ENCODE measurements at places on chromosomes 5 and 9.

- DNase-seq = no peak
These were observed 25.8 kb downstream of the DDX46 start for GRCh38 chr5:134784241-134784920.

- DNase-seq = no peak
These were observed 55.8 kb downstream of the NUP214 start for GRCh38 chr9:131181091-131181681.

DNA sequence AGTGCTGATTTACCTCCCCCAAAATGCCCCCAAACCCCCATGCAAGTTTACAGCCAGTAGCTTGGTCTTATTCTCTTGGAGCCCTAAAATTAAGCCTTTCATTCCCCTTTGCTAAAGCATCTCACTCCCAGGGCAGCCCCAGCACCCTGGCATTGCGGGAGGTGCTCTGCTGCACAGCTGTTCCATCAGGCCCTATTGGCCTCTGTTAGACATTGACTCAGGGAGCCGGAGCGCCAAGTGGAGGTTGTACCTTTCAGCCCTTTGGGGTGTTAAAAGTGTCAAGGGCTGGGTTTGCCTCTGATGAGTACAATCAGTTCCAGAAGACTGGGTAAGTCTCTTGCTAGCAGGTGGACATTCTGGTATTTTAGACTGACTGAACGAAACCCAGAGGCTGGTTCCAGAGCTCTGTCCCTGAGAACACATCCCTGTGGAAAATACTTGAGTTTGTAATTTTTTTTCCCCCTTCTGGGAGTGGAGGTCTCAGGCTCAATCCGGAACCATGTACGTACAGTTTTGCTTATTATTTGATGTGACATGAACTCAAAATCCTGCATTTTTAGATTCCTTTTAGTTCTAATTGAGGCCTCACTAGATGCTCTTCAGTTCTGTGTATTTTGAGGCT lies 102.4 kb downstream of the UBE2R2 start:
- DNase-seq = no peak

DNA sequence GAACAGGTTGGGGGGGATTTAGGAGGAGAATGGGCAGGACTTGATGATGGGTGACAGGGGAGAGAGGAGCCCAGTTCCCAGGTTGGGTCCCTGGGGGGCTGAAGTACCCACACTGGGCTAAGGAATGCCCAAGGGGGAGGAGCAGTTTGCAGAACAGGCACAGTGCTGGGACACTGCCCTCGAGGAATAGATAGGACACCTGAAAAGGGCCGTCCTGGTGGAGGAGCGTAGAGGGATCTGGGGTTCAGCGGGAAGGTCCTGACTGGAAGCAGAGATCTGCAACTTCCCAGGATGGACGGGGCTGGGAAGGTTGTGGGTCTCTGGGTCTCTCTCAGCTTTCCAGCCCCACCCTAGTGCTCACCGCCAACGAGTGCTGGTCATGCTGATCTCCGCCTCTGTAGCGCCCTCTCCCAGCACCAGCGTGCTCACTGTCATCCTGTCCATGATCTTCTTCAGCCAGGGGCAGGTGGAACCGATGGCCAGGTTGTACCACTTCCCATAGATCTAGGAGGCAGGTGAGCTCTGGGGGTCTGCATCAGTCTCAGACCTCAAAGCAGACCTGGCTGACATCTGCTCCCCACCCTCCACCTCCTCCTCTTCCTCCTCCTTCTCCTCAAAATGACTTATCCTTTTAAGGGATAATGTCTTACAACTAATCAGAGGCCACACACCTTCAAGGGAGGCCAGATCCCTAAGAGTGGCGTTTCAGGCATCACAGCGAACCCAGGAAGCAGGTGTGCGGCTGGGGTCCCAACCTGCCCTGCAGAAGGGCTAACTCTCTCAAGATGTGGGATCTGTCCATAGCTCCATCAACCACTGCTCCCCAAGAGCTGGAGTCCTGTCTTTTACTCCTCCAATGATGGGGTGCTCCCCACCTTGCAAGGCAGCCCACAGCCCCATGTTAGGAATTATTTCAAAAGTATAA lies 1.6 kb downstream of the AMBP start:
- DNase-seq = no peak

GRCh38 chr5:159844267-159845121 lies 71.8 kb upstream of the ADRA1B start:
- DNase-seq = no peak

GRCh38 chr5:168047043-168047668 lies 244.3 kb upstream of the WWC1 start:
- DNase-seq = peak; percentile 50

DNA sequence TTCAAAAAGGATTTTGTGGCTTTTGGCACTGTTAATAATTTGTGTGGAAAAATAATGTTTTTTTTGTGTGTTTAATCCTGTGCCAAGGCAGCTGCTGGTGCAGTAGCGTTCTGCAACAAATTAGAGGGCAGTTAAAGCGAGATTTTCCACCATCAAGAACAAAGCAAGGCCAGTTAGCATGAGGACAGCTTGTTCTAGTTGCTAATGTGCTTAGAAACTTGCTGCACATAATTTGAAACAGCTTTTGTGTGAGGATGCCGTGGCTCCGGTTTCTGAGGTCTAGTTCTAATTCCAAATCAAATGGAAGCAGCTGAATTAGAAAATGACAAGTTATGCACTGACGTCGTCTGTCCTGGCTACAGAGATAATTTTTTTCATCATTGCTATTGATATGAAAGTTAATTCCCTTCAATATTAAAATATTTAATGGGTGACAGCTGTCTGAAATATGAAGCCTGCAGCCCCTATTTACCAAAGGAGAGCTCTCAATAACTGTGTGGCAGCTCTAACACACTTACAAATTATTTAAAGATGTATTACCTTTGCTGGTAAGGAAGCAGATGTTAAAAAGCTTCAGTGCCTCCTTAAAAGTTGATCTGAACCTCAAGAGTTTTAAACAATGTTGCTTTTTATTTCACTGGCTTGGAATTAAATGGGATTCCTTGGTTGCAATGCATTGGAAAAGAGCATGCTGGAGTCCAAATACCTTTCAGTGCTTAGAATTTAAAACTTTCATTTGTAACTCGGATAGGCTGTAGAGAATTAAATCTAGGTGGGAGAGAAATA lies 128.6 kb downstream of the SPATA31D1 start:
- no peak for DNase-seq

DNA sequence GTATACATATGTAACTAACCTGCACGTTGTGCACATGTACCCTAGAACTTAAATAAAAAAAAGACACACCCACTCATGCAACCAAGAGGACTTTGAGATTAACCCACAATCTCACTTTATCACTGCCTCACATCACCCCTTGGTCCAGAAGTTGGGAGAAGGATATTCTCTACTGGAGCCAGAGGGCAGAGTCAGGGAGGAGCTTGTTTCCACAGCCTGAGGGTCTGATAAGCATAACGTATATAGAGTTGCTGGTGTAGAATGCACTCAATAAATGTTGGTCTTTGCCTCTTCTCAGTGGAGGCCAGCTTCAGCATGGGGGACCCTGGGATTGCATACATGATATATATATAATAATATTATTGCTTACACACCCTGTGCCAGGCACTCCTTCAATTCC lies 10.1 kb downstream of the KCNV2 start:
- no peak for DNase-seq

- no peak for DNase-seq
These were observed 27.2 kb upstream of the NUDT12 start for GRCh38 chr5:103589776-103590175.

DNA sequence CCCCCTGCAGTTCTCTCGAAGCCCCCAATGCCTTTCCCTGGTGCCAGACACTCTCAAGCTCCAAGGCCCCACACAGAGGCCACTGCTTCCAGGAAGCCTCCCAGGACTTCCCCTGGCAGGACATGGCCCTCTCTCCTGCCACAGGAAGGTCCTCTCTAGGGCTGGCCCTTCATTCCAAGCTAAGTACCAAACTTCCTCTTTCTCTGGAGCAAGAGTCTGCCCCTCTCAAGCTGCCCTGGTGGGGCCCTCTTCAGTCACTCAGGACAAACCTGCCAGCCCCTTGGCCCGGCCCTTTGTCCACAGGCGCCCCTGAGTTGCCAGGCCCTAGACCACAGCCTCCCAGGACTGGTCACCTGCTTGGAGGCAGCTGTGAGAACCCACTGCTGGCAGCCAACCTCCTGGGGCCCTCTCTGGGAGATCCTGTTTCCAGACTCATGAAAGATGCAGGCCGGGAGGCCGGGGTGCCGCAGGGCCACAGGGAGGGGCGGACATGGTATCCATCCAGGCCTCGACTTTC lies 6.6 kb downstream of the NINJ1 start:
- no peak for DNase-seq

DNA sequence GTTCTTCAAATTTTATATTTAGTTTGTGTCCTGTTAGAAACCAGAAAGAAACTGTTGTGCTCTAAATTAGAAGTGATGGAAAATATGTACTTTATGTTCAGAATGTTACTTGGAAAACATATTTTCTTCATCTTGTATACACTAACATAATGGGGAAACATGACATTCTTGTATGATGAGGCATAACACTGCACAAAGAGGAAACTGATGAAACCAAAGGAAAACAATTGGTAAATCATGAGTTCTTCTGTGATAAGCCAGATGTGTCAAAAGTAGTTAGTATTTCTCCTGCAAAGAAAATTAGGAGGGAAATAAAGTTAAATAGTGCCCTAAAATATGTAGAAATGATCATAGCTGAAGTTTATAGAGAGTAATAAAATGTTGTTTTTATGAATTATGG lies 111.1 kb upstream of the FBN2 start:
- no peak for DNase-seq

- DNase-seq = no peak
These were observed 79.3 kb downstream of the FOXD1 start for GRCh38 chr5:73369278-73369677.

- DNase-seq = peak; percentile 32
These were observed 195.8 kb downstream of the EFNA5 start for GRCh38 chr5:107474716-107475489.

DNA sequence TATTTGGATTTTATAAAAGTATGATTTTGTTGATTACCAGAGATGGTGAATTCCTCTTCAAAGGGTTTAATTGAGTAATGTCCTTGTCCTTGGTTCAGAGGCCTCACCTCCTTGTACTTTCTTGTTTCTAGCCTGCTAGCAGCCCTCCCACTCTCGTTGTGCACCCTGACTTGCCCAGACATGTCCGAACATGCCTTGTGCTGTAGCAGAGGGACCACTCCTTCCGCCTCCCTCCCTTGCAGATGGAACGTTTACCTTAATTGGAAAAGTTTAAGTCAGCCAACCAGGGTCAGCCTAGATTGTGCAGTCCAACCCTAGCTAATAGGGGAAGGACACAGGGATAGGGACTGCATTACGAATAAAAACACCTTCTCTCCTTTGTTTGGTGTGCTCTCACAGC lies 406.9 kb upstream of the NMUR2 start:
- DNase-seq = peak; percentile 35

DNA sequence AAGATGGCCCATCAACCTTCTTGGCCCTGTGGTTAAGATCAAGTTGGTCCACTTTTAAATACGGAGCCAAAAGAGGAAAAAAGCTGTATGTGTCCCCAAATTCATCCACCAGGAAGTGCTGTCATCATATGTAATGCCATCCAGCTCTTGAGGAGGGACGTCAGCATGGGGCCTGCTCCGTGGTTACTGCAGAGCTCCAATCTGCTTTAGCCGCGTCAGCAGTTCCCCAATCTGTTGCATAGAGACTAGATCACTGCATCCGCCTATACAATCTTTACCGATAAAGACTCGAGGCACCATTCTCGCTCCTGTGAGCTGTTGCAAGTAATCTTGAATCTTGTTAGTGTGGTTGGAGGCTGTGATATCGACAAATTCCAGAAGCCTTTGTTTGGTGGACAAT lies 65.7 kb downstream of the GABRA6 start:
- DNase-seq = no peak

DNA sequence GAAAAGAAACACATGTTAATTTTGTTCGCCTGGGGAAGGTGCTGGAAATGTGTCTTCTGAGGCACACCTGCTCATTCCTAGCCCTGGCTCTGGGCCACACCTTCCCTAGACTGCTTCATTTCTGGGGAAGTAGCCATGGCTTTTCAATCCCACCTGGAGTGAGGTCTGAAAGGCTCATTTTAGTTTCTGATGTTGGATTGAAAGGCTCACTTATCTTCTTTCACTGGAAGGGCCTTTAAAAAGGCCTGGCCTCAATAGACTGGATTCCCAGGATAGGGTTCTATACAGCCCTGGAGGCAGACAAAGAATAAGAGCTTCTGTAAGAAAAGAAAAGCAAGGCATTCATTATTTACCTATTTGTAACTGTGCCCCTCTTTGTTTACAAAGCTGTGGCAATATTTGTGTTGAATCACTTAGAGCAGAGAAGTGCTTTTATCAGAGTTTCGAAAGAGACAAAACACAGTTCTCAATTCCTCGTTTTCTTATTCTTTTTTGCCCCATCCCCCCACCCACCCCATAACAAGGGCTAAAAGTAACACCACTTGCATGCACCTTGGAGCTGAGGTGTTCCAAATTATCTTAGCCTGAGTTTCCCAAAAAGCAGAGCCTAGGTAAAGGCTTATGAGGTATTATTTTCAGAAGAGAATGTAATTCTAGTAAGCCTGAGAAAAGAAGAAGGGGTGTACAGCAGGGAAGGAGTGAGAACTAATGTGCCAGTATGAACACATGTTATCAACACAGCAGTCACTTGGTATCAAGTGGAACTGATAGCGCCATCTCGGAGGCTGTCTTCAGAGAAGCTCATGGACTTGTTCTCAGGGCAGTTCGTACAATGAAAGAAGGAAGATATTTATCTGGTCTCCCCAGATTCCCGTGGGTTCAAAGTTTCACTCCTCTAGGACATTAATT lies 413.1 kb downstream of the KCTD16 start:
- no peak for DNase-seq

DNA sequence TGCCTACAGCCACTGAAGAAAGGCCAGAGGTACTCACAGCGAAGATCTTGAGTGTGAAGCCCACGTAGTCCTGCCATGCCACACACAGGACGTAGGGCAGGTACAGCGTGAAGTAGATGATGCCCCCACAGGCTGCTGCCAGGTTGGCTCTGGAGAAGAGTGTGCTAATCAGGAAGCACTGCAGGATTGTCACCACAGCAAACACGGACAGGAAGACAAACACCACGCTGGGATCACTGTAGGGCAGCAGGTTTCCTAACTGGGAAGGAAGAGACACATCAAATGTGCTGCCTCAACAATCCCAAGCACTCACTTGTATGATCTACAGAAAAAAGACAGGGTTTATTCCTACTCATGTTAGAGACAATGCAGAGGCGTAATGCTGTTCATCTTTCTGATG lies 63.0 kb downstream of the NIPSNAP3B start:
- DNase-seq = no peak

GRCh38 chr5:26955161-26955560 lies 83.2 kb downstream of the CDH9 start:
- no peak for DNase-seq

GRCh38 chr5:114438471-114438870 lies 76.6 kb downstream of the KCNN2 start:
- DNase-seq = no peak

All from mammary epithelial cell (primary cell).